Sciatic nerve (tissue), 2 donors: ENCODE measurements at places on chromosomes 4 and X.
A peak's percentile ranks its signal among the peaks of the same experiment; 100 is the strongest.

- DNase-seq, result no peak
These were observed 33.6 kb upstream of the TADA2B start for GRCh38 chr4:7009564-7009963.

DNA sequence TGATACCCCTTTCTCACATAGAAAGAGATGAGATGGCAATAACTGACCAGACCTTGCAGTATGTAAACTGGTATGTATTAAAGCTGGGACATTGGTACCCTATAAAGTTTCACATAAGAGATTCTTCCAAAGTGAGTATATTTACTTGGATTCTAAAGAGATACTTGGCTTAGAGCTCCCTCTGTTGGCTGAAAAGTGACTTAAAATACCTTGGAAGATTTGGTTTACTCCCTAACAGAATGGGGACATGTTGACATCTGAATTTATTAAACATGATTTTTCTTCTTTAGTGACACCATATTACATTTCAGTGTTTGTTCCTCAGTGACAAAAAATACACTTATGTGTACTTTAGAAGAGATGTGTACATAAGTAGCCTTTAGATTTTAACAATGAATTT, 47.9 kb upstream of the RGN start:
- DNase-seq, result no peak

- no peak for DNase-seq
These were observed 7.0 kb downstream of the NPY5R start for GRCh38 chr4:163350672-163351071.

GRCh38 chr4:130124066-130124465, 1028.1 kb downstream of the C4orf33 start:
- no peak for DNase-seq

- no peak for DNase-seq
These were observed 50.0 kb upstream of the CLCN4 start for GRCh38 chrX:10106806-10107205.

DNA sequence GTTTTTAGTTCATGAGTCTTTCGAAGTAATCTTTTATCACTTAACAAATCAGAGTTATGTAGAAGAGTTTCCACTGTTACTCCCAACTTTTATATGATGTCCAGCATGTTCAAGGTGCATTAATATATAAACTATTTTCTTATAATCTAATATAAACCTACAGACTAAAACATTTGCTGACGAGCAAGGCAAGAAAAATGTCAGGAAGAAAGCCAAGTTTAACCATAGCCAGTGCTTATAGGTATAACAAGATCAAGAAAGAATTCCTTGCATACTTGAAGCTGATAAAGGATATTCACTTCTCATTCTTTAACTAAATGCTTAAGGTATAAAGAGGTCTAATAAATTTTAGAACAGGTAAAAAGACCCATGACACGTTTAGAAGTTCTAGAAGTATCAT, 167.7 kb downstream of the NPNT start:
- no peak for DNase-seq

DNA sequence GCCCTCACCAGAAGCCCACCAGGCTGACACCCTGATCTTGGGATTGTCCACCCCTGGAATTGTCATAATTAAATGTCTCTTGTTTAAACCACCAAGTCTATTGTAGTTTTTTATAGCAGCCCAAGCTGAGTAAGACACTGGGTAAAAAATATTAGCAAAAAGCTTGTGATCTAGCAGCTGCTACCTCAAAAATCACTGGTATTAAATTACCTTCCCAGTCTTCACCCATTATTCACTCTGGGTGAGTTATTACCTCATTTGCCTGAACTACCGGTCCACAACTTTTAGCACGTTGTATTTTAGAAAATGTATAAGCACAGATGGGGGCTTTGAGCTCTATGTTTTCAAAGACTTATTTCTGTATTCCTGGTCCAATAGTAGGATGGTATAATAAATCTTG, 12.0 kb upstream of the TRIM61 start:
- DNase-seq, result no peak

- no peak for DNase-seq
These were observed 50.8 kb upstream of the SMARCAD1 start for GRCh38 chr4:94156826-94157225.

- no peak for DNase-seq
These were observed 2.7 kb downstream of the PLS3 start for GRCh38 chrX:115563633-115564162.

DNA sequence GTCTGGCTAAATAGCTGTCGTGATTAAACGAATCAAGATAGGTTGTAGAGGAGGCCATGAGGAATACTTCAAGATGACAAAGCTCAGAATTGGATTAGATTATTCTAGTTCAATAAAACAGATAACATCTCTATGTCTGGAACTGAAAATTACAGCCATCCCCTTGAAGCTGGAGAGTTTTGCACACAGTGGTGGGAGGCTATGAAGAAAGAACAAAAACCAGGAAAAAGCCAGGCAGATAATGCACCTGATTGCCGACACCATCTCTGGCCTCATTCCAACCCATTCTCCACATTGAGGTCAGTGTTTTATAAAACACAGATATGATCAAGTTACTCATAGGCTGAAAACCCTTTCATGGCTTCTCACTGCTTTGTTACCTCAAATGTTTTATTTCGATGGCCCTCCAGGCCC, 188.3 kb downstream of the RASL11B start:
- DNase-seq, result no peak

DNA sequence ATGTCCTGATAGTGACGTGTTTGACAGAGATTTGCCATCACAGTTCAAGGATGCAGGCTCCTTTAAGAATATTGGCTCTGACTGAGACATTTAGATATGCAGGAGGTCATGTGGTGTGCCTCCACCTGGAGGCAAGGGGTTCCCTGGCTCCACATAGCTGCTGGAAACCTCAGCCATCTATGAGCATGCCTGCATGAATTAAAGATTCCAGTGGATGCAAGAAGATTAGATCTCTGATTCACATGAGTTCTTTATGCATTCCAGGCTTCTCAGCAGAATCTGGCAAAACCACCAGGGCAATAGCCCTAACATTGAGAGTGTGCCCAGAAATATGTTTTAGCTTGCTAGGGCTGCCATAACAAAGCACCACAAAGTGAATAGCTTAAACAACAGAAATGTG, 298.5 kb upstream of the AADAT start:
- DNase-seq, result no peak

DNA sequence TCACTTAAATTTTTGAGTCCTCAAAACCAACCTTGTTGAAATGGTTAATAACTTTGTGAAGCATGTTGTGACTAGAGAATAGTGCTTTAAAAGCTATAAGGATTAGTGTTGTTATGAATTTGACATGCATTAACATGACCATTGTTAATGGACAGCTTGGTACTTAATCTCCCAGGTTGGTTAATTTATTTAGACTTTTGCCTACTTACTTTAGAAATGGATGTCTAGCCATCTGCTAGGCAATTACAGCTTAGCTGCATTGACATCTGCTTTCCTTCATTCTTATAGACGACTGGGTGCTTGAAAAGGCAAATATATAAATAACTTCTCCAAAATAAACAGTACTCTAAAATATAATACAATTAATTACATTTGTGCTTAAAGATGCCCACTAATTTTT, 368.0 kb downstream of the CCSER1 start:
- DNase-seq, result no peak

GRCh38 chrX:20315140-20315539, 48.4 kb upstream of the RPS6KA3 start:
- DNase-seq, result no peak

- DNase-seq, result no peak
These were observed 81.0 kb downstream of the EPHA5 start for GRCh38 chr4:65589331-65589730.

GRCh38 chr4:12265554-12265953, 836.9 kb upstream of the HS3ST1 start:
- DNase-seq, result no peak

- no peak for DNase-seq
These were observed 274.3 kb upstream of the PPARGC1A start for GRCh38 chr4:24164054-24164693.

DNA sequence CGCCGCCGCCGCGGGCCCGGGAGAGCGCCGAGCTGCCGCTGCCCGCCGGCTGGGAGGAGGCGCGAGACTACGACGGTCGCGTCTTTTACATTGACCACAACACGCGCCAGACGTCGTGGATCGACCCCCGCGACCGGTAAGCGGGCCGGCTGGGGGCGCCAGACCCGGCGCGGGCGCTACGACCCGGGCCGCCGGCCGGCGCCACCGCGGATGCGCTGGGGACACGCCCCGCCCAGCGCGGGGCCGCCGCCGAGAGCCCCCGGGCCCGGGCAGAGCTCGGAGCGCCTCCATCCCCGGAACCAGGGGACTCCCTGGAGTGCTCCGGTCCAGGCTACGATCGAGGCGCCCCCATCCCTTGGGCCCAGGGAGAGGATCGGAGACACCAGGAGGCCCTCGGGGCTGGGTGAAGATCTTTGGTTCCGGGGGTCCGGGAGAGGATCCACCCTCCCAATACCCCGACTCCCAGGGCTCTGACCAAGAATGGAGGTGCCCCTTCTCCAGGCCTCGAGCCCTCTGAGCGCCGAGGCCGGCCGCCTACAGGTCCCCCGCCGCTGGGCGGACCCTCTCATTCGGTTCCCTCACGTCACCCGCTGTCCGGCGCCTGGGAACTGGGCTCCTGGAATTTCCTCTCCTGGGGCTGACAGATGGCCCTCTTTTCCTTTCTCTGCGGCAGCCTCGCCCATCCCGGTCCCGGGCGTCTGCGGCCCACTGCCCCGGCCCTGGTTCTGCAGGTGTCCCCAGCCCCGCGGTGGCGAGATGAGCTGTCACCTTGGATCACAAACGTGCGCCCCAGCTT, 48.8 kb downstream of the CLDN34 start:
- peak; percentile 63 for DNase-seq

GRCh38 chr4:101651778-101652177, 138.8 kb upstream of the BANK1 start:
- no peak for DNase-seq

- DNase-seq, result no peak
These were observed 68.6 kb downstream of the CHST7 start for GRCh38 chrX:46642145-46642544.

- peak; percentile 73 for DNase-seq
These were observed 1.2 kb downstream of the CPEB2 start for GRCh38 chr4:15003401-15003890.

GRCh38 chrX:14409341-14409740, 120.0 kb upstream of the GLRA2 start:
- no peak for DNase-seq

GRCh38 chr4:185307136-185307950, 88.4 kb downstream of the LRP2BP start:
- DNase-seq, result no peak

DNA sequence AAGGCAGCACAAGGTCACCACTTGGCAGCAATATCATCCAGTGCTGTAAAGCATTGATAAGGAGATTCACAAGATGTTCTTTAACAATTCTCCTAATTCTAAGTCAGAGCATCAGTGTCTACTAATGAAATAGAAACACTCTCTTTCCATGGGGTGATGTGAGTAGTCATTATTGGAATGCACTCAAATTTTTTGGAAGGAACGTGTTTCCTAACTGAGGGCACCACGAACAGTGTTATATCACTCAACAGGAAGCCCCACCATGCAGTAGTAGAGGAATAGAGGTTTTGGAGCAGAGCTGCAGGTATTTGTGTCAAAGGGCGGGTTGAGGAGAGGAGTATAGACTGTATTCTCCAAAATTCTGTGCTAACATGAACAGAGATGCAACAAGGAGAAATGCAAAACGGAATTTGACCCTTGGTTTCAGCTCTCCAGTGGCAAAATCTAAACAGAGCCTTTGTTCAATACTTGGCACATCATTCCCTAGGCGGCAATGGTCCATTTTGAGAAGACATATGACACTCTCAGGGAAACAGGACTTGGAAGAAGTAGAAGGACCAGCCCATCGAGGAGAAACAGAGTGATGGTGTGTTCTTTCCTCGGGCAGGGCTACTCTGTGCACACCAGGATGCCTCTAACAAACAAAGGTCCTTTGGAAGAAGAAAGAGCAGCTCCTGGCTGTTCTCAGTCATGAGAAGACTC, 98.9 kb downstream of the CPEB2 start:
- no peak for DNase-seq

- no peak for DNase-seq
These were observed 13.6 kb upstream of the ABLIM2 start for GRCh38 chr4:8171984-8172924.
